ELF-1 (cell line): ENCODE measurements at places on chromosomes 7 and 10.

DNA sequence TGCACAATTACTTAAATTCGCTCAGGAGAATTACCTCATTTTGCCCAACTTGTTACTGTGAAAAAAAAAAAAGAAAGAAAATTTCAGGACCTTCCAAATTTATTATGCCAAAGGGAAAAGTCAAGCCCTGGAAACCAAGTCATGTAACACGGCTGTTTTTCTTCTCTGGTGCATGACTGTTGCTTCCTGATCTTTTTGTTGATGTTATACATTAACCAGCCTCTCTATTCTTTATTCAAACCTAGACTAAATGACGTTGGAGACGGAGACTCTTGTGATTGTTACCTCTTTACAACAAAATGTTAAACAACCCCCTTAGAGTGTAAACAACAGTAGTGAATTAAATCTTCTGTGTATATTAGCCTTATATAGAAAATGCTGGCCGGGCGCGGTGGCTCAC is 16.1 kb upstream of the ZC3HAV1 start:
- no peak for DNase-seq

GRCh38 chr10:11305825-11306593 is 288.3 kb downstream of the CELF2 start:
- no peak for DNase-seq

- DNase-seq: no peak
Measured at GRCh38 chr10:56028298-56029132, 332.5 kb downstream of the ZWINT start.

DNA sequence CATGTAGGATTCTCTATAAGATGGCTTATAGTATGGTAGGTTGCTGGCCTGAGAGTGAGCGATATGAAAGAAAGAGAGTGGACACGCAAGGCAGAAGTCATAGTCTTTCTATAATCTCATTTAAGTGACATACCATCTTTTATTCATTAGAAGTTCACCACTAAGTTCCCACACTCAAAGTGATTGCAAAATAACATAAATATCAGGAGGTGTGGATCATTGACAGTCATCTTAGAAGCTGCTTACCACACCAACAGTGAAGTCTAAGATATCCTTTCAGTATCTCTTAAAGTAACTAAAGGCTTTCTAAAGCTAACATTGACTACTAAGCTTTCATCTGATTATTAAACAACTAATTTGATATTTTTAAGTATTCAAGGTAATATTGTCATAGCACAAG is 36.9 kb upstream of the GNAI1 start:
- no peak for DNase-seq

DNA sequence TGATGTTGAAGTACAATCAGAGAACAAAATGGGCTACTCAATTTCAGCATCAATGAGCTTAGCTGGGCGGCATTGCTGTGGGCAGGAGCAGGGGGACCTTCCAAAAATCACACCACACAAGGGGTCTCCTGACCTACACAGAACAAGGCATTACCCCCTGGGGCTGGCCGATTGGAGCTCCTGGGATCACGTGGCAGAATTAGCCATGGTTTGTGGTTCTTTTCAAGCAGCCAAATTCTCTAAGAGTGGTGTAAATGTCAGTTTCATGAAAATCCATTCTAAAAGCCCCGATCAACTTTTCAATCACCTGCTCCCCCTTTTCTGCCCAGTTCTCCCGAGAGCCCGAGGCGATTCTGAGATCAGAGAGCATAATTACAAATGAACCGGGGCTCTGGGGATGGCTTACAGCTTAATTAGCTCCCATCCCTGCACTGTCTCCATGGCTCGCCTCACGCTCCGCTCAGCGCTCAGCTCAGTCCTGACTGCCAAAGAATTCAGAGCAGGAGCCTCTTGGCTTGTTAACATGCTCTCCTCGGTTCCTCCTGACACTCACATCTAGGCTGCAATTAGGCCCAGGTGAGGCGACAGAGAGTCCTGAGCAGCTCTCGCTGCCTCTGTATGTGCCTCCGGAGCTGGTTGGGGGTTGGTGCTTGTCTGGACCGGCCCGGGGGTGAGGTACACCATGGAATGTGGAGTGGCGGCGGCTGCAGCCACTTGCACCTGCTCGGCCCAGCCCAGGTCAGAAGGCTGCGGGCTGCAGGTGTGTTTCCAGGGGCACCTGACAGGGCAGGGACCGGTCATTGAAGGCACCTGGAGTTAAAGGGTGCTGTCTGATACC is 111.8 kb downstream of the WDR11 start:
- DNase-seq: peak; percentile 80

GRCh38 chr7:120760050-120760449 is 97.9 kb downstream of the TSPAN12 start:
- no peak for DNase-seq

DNA sequence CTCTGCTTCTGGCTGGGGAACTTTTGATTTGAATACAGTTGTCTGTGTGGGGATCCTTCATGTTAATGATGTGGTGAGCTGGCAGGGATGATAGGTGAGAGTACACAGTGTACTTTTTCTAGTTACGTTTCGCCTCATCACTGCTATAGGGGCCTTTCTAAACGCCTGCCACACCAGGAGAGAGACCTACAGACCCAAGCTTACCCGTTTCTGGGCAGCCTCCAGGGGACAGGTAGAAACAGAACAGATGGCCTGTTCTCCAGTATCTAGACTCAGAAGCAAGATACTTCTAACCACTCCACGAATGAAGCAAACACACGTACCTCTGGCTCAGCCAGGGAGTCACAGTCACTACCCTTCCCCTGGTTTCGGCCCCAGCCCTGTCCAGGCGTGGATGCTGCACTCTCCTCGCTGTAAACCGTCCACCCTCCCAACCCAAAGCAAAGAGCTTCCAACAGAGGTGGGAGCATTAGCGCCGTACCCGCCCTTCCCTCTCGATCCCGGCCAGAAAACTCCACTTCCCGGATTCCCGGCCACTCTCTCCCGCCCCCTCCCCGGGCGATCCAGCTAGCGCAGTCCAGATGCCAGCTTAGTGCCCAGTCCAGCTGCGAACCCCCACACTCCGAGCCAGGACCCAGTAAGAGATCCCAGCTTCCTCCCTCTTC is 1.2 kb downstream of the CCDC6 start:
- peak; percentile 66 for DNase-seq

DNA sequence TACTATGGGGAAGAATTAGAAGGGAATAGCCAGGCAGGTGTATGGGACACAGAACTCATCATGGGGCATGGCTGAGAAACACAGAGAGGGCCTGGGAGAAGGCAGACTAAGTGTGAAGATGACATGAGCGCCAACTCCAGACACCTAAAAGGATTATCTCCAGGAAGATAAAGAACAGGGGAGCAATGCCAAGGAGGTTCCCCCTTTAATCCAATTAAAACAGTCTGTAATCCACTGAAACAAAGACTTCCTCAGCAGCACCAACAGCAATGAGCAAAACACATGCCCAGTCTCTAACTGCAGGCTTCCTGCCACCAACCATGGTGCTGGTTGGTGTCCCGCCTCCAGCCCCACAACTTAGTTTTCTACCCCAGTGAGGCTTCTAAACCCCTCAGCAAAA is 108.9 kb downstream of the GRID1 start:
- DNase-seq: no peak
